ENCODE measurements at places on chromosomes 11 and 22. TPM values are rescaled to one million over a fixed set of nuclear protein-coding genes. Genes with fewer than 3 reads are reported as not detected.

DNA sequence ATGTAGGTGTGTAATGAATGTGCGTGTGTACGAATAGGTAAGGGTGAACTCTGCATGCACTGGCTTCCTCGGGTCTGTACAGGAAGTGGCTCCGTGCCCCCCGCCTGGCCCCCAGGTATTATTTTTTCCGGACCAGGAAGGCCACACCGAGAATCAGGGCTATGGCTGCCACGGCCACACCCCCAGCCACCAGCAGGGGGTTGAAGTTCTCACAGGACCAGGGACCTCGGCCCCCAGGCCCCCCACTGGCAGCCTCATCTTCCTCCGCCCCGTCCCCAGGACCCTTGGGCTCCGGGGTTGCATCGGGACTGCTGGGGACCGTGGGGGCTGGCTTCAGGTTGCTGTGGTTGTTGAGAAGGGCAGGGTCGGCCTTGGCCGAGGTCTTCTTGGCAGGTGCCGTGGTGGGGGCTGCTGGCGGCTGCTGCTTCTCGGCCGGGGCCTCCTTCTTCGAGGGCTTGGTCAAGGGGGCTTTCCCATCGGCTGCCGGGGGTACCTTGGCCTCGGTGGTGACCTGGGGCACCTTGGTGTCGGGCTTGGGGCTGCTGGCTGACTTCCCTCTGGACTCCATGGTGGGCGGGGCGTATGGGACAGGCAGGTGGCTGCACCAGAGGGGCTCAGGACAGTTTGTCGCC, 1.8 kb downstream of the CEND1 start:
- DNase-seq = no peak

Gene RHOD
- 77.6 TPM for polyA plus RNA-seq

Gene TMEM126B
- 58.9 TPM for polyA plus RNA-seq

DNA sequence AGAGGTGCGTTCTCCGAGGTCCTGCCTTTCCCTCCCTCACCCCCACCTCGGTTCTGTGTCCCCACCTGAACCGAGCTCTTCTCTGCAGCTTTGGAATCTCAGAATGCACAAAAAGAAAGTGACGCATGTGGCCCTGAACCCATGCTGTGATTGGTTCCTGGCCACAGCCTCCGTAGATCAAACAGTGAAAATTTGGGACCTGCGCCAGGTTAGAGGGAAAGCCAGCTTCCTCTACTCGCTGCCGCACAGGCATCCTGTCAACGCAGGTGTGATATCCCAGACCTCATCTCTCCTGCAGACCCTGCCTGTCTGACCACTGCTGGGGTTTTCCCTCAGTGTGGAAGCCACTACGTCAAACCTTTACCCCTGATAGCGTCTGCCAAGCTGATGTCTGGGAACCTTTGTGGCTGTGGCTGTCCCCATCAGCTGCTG, 13.9 kb downstream of the ACP2 start:
- no peak for DNase-seq

Gene ZP1
- 1.6 TPM for polyA plus RNA-seq

DNA sequence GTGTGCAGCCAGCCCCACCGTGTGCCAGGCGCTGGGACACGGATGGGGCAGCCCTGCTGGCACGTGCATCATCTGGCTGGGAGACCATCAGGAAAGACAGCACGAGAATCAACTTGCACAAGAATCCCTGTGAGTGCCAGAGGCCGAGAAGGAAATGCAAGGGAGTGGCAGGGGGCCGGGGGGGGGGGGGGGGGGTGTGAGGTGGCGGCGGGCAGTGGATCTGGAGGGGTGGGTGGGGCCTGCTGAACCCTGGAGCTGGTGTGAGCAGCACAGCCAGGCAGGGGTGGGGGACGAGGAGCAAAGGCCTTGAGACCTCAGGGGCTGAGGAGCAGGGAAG, 14.0 kb upstream of the FLRT1 start:
- peak; percentile 61 for DNase-seq

DNA sequence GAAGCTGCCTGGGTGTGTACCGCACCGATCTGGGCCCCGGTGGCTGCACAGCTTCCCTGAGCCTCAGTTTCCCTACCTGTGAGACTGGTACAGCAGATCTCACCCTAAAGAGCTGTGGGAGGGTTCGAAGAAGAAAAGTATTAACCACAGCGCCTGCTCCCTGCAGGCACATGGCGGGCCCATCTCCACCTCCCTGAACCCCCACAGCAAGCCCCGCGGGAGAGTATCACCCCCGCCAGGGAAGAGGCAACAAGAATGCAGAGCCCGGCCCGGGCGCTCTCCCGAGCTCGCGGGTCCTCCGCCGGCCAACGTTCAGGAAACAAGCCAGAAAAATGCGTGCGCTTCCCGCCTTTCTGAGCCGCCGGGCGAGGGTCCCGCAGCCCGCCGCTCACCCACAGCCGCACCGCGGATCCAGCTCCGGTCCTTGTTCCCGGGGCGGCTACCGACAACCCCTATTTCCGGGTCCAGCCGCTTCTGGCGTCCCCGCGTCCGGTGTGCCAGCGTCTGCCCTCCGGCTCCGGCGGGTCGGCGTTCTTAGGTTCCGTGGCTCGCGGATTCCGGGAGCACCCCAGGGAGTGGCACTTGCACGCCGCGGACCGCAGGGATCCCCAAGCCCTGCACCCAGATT, at the start of gene TOP3B:
Gene TOP3B, minus strand, starts transcription at position 450 of the 628 bp plus-strand sequence. CDS start 7,078 bp downstream, outside the sequence.
- peak; percentile 90 for DNase-seq

- no peak for DNase-seq
Measured at GRCh38 chr22:28570696-28571373, 108.8 kb downstream of the TTC28 start.

- DNase-seq = no peak
Measured at GRCh38 chr11:47264521-47264920, 5.4 kb upstream of the MADD start.

GRCh38 chr11:5369789-5370188, 13.8 kb upstream of the OR51M1 start:
- no peak for DNase-seq

DNA sequence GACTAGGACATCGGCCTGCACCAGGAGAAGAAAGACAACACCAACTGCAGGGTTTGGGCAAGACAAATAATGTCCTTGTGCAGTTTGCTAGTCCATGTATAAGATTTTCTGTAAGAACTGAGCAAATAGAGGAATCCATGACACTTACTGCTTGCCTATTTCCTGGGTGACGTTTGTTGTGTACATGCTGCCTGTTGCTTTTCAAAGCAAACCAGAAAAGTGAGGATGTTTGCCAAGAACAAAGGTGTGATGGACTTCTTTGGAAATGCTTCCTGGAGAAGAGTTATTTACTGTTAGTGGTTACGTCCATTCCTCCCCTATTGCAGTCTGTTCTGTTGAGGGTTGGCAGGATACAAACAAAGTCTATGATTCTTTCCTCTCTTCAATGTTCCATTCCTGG, 126.5 kb downstream of the CASP12 start:
- DNase-seq = no peak

Gene OR51B4
- not detected for polyA plus RNA-seq

DNA sequence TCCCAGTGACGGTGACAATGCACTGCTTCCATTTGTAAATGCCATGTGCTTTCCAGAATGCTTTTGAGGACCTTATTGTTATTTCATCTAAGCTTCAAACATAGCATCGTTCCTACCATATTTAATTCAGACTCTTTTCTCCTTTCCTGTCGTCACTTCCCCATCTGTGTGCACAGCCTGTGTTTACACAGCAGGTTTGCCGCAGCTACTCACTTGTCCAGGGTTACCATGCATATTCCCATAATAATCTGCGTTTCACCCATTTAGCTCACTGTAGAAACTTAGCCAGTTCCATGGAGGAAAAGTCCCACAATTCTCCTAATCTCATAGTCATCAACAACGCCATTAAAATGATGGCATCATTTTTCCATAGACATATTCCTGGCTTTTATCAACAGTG, 48.0 kb downstream of the FLI1 start:
- DNase-seq = no peak

DNA sequence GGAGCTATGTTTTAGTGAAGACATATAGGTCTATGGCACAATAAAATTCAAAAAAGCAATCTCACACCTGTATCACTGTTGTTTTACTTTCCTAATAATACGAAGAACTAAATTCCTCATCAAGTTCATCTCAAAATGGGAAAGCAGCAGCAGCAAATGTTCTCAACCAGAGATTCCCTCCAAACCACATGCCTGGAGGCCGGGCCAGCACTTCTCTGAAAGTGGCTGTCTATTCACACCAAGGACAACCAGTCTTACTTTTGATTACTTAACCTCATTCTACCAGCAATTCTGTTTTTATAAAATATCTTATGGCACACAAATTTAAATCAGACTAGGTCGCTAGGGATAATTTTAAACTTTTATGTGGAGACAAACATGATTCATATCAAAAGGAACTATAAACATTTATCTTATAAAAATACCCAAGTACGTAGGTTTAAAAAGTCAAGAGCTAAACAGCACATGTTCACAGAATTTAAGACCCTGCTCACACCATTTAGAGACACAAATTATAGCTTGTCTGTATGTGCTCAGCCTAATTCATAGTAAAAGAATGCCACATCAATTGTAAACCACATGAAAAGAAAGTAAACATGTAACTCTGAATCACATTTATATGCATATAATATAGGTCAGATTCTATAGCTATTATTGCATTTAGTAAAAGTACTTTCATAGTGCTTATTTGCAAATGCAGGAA, 46.1 kb downstream of the RRAS2 start:
- no peak for DNase-seq

DNA sequence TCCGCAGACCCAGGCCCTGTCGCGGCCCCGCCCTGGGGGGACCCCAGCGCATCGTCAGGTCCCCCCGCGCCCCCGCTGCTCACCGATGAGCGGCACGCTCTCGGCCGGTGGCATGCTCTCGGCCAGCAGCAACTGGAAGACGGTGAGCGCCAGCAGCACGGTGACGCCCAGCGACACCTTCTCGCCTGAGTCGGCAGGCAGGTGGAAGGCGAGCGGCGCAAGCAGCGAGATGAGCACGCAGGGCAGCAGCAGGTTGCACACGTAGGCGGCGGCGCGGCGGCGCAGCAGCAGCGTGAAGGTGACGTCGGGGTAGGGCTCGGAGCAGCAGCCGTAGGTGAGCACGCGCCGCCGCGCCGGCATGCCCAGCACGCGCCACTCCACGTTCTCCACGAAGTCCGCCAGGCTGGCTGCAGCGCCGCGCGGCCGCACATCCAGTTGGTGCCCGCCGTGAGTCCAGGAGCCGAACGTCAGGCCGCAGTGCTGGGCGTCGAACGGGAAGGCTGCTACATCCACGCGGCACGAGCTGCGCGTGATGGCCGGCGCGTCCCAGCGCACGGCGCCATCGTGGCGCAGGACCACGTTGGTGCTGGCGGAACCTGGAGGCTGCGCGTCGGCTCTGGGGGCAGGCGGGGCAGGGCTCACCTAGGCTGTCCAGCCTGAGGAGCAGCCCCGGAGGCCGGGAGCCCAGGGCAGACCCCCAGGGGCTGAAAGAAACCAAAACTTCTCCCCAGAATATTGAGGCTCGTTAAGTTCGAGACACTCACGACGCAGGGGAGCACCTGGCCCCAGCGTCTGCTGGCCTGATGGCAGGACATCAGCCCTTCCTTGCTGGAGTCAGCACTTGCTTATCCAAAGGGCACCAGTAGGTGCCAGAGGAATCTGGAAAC, 3.8 kb downstream of the CHRNA10 start:
- no peak for DNase-seq

- peak; percentile 79 for DNase-seq
Measured at GRCh38 chr22:37552524-37553163, 7.6 kb upstream of the CDC42EP1 start.

Gene DDX25
- polyA plus RNA-seq = 0.87 TPM

DNA sequence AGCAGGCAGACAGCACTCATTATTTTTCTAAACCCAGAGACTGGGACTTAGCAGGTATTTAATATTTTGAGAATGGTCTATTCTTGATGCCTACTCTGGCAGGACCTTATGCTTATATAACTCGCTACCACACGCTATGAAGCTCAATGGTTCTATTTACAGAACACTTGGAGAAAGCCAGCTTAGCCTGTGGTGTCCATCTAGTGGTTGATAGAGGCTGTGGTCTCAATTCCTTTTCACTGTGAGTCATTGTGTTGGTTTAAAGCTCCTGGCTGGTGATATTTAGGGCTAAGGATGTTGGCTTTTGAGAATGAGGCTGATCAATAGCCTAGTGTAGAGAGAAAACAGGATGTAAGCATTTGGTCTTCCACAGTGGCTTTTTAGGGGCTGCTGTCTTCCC, 206.4 kb downstream of the DBX1 start:
- DNase-seq = peak; percentile 71

Gene DBX1
- polyA plus RNA-seq = not detected

Gene APOC3
- polyA plus RNA-seq = 1,438 TPM

- DNase-seq = no peak
Measured at GRCh38 chr11:73416786-73417185, 40.6 kb downstream of the RELT start.

GRCh38 chr11:68297812-68298658, 14.4 kb upstream of the LRP5 start:
- DNase-seq = peak; percentile 89

Gene TNKS1BP1
- 114 TPM for polyA plus RNA-seq

DNA sequence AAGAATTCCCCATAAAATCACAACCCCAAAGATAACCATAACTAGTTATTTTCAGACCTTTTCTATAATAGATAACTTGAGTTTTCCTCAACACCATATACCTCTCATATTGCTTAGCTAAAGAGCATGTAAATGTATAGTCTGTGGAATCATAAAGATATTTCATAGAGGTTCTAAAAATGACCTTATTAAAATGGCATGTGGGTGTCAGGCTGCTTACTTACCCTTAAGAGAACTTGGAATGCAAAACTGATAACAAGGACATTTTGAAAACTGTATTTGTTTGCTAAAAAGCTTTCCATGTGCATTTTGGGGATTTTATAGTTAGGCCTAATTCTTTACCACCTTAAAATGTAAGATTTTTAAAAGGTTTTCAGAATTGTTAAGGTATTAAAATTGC, 4.7 kb downstream of the SIK2 start:
- no peak for DNase-seq

- no peak for DNase-seq
Measured at GRCh38 chr22:41498303-41498835, 29.5 kb downstream of the ACO2 start.

DNA sequence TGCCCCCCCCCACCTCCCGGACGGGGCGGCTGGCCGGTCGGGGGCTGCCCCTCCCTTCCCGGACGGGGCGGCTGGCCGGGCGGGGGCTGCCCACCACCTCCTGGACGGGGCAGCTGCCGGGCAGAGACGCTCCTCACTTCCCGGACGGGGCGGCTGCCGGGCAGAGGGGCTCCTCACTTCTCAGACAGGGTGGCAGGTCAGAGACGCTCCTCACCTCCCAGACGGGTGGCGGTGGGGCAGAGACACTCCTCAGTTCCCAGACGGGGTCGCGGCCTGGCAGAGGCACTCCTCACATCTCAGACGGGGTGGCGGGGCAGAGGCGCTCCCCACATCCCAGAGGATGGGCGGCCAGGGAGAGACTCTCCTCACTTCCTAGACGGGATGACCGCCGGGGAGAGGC, 24.0 kb downstream of the RNF185 start:
- no peak for DNase-seq

DNA sequence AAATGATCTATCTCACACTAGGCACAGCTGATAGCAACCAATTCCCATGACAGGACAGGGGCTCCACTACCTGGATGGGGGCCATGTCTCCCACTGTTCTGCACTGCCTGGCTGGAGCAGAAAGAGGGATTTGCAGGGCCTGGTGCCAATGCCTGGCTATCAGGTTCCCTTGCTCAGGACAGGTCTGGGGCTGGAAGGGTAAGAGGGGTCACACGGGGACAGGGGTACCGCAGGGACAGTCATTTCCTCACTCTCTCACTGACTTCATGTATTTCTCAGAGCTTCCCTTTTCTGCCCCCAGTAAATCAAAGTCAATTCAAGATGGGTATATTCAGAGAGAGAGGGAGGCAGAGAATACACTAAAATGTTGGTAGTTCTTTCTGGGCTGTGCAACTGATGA, 119.1 kb upstream of the CSNK2A3 start:
- DNase-seq = no peak

Gene CLDN5
- polyA plus RNA-seq = 9.9 TPM

Gene PAFAH1B2
- 30.8 TPM for polyA plus RNA-seq

- no peak for DNase-seq
Measured at GRCh38 chr11:115706626-115707135, 202.5 kb upstream of the CADM1 start.

Measured in hepatocyte (in vitro differentiated cells).